Stimulated activated CD8-positive, alpha-beta memory T cell treated with anti-CD3 and anti-CD28 coated beads, Interleukin-2, amount 100 ng/mL, for 1 hour (primary cell): ENCODE measurements at places on chromosomes 2 and 18.

- no peak for DNase-seq
These were observed 5.1 kb upstream of the MIB1 start for GRCh38 chr18:21735452-21736015.

DNA sequence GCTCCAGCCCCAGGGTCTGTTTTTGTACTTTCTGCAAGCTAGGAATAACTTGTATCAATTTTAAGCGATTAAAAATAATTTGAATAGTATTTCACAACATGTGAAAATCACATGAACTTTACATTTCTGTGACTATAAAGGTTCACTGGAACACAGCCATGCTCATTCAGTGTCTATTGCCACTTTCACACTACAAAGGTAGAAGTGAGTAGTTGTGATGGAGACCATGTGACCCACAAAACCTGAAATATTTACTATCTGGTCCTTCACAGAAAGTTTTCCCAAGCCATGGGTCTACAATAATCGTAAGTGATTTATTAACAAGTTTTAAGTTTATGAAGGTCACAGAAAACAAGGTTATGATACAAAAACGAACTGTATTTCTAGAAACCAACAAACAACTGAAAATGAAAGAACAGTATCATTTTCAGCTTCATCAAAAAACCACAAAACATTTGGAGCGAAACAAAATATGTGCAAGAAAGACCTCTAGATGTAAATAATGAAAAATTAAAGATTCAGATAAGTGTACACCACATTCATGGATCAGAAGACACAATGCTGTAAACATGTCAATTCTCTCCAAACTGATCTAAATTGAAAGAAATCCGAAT, 68.9 kb upstream of the DNER start:
- no peak for DNase-seq

GRCh38 chr2:156124458-156124857, 208.1 kb downstream of the NR4A2 start:
- DNase-seq: no peak

DNA sequence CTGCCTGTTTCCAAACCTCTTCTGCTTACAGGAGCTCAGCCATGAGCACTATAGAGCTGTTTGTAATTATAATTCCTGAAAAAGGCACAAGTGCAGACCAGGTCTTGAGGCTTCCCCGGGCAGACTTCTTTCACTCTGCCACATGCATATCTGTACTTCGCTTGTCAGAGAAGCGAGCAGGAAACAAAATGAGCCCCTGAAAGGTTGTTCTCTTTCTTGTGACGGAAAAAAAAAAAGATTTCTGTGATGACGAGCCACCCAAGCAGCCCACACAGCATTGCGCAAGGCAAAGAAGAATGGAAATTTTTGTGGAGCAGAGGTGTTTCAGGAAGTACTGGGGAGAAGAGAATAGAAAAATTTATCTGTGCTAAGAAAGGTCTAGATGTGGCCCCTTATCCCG, 54.0 kb upstream of the LINC00305 start:
- no peak for DNase-seq

DNA sequence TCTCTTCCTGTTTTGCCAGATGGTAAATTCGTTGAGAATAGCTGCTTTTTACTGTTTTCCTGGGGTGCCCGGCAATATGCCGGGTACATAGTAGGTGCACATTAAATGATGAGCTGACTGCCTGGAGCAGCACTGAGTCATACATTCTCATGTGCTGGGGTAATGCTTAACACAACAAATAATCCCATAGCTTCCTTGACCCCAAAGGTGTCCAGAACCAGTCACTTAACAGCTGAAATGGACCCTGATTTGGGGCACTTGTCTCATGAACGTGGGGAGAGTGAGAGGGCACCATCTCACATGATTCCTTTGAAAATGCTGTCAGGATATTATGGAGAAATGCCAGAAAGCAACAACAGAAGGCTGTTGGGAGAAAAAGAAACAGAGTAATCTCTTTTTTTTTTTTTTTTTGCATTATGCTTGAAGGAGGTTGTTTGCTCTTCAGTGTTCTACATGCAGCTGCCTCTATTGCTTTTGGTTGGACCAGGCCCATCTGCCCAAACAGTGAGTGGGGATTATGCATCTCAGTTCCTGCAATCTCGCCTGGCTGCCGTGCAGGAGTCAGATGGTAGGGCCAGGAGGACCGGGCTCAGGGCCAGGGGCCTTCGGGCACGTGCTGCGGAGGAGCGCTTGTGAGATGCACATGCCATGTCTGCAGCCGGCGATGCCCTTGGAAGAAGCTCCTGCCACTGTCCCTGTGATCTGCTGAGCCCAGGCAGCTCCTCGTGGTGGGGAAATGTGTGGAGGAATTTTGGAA, 162.1 kb downstream of the SH3RF3 start:
- no peak for DNase-seq

DNA sequence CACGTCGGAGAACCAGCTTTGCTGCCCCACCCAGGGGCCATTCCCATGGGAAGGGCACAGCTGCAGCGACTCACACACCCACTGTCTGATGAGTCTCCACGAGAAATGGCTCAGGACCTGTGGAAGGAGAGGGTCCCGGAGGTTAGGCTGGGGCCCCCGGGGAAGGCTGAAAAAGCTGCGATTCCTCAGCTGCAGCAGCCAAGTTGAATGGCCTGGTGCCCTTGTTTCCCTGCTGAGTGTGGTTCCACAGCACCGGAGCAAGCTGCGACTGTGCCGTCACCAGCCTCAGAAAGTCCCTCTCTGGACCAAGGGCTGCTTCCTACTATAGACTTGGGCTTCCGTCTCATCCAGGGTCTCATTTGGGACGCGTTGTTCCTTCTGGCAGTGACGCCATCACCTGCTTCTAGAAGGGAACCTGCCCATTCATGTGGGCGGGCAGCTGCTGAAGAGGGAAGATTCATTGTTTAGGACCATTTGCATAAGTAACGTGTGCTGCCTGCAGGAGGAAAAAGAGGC, 180.2 kb downstream of the INHBB start:
- DNase-seq: no peak
